ENCODE measurements at places on chromosomes 4 and X. TPM values are rescaled to one million over a fixed set of nuclear protein-coding genes. Genes with fewer than 3 reads are reported as not detected.
A peak's percentile ranks its signal among the peaks of the same experiment; 100 is the strongest.

DNA sequence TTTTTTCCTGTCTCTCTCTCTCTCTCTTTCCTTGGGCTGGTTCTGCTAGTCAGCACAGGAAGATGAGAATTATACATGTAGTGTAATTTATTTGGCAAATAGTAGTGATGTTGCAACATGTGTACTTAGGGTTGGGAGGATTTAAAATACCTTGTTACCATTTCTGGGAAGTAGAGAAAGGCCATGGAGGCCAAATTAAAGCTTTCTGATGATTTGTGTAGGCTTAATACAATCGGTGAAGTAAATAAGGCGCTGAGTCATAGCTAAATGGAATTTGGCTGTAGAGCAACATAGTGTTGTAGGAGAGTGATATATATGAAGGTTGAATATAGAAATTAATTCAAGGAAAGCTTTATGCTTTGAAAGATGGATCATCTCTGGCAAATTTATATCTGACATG, 295.3 kb downstream of the GRID2 start:
- no peak for DNase-seq

GRCh38 chrX:26050099-26050498, 88.0 kb upstream of the MAGEB18 start:
- no peak for DNase-seq

DNA sequence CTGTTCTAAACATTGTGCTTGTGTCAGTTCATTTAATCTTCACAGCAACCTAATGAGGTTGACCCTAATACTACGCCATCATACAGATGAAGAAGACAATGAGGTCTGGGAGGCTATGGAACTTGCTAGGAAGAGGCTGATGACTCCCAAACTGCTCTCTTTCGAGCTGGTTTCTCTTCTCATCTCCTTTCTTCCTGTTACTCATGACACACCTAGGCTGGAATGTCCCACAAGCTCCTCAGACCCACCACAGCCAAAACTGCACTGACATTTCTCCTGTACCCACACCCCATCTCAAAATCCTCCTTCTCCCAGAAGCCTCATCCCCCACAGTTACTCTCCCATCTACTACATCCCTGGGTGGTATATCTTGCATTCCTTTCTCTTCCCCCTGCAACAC, 27.4 kb upstream of the PJA1 start:
- DNase-seq = no peak

DNA sequence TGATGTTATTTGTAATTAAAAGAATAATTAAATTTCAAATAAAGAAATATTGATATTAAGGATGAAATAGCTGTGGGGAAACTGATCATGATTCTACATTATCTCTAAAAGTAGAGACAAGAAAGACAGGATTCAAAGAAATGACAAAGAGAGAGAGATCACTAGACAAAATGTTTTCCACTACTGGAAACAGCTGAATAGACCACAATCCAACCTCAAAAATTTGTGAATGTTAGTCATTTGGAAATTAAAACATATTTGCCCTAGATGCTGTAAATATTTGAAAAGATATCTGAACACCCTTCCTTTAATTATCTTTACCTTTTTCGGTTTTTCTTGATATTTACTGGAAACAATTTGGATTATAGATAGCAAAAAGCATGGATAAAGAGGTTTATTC, 414.9 kb downstream of the CENPC start:
- DNase-seq = no peak

GRCh38 chrX:8284131-8284530, 113.1 kb upstream of the VCX2 start:
- DNase-seq = no peak

- no peak for DNase-seq
Measured at GRCh38 chr4:143362349-143363046, 25.8 kb downstream of the GAB1 start.

- DNase-seq = peak; percentile 44
Measured at GRCh38 chrX:115642895-115643530, 82.0 kb downstream of the PLS3 start.

- DNase-seq = no peak
Measured at GRCh38 chrX:43949669-43950068, 23.5 kb downstream of the NDP start.

DNA sequence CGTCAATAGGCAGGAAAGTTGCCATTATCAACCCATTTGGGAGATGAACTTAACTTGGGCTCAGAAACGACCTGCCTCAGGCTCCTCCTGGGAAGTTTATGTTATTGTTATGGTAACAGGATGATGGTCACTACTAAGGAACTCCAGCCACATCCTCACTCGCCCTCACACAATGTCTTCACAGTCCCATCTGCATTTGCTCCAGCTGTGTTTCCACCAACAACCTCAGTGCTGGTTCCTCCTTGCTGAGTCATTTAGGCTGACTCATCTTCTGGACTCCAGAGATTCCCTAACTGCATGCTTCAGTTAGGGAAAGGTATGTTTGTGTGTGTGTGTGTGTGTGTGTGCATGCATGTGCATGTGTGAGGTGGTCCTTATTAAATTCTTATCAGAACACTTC, 293.4 kb upstream of the BOD1L1 start:
- DNase-seq = peak; percentile 78

DNA sequence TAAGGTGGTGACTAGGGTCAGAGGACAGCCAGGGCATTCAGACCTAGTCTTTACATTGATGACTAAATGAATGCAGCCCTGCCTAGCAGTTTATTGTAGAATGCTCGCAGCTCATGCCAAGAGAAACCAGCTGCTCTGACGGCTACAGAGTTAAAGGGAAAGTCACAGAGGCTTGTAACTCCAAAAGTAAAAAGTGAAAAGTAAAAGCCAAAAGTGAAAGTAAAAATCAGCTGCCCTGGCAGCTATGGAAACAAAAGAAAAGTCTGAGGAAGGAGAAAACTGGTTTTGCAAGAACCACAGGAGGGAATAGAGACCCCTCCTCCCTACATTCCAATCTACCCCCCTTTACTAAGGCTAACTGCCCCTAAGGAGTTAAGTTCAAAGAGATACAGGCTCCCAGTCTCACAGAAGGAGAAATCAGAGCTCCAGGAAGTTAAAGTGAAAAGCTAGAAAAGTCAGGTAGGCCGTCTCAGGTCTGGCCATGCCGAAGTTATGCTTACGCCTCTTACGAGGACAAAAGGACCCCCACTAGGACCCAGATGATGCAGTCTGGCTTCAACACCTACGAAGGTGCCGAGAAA, 6.0 kb downstream of the GAGE10 start:
- no peak for DNase-seq

DNA sequence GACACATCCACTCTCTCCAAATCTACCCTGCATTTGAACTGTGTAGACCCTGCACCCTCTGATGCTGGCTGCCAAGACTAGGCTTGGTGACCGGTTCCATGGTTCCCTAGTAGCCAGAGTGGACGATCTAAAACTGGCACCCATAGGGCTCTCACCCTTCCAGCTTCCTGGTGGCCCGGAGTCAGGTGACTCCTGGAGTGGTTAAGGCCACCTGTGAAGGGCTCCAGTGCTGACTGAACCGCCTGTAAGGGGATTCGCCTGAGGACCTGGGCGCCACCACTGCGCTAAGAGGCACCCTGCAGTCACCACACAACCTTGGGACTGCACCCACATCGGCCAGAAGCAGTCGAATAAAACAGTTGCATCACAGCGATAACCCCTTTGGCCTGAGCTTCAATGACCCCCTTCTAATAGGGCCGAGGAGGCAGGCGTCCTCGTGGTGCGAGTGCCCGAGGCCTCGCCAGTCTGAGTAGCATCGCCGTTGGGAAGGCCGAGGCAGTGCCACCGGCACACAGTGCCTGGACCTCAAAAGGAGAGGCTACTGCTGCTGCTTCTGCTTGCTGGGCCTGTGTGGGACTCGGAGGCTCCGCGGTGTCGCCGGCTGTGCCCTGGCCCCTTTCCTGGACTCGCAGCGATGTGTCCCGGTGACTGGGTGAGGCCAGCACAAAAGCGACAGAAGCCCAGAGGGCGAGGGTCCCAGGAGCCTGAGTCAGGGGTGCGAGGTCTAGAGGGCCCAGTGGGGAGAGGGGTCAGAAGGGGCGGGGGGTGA, 6.5 kb downstream of the HMX1 start:
- no peak for DNase-seq

- no peak for DNase-seq
Measured at GRCh38 chr4:184061582-184061981, 156.1 kb downstream of the ENPP6 start.

DNA sequence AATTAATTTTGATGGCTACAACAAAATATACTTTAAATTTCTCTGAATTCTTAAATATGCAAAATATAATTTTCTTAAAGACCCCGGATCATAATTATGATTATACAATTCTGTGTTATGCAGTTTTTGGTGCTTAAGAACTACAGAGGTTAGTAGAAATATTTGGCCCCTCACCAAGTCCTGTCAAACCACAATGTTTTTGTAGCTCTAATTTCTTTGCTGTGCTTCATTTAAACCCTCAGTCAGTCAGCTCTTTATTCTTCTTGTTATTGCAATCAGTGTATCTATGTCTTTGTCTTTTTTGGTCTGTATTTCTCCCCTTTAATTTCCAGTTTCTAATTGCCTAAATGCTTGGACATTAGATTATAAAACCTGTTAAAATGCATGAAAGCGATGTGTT, 186.1 kb downstream of the CAMK2D start:
- DNase-seq = no peak

DNA sequence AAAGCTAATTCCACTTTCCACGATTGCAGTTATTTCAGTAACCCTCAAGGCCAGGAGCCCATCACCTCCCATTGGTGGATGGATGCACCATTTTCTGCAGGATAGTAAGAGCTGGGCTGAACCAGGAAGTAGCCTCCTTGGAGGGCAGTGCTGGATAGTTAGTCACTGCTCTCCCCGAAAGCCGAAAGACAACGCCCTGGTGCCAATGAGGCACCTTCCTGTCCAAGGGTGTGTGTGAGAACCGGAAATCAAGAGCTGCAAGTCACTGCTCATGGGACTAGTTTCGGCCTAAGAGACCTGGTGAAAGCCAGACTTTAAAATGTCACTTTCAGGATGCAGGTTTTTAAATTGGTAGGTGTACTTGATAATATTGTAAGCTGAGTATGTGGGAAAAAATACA, 203.8 kb upstream of the HS3ST1 start:
- DNase-seq = peak; percentile 55

DNA sequence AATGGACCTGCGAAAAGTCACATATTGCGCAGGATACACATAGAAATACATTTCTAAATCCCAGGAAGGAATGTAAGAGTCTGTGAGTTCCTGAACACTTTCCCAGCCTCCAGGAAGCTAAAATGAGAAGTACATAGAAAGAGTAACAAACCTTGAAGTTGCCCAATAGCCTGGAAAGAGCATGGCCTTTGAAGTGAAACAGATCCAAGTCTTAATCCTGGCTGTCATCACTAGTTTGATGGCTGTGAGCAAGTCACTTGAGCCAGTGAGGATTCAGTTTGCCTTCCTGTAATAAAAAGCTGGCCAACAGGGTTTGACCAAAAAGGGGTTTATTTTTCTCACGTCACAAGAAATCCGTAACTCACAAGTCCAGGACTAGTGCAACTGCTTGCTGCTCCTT, 69.8 kb downstream of the ARHGEF38 start:
- DNase-seq = no peak

DNA sequence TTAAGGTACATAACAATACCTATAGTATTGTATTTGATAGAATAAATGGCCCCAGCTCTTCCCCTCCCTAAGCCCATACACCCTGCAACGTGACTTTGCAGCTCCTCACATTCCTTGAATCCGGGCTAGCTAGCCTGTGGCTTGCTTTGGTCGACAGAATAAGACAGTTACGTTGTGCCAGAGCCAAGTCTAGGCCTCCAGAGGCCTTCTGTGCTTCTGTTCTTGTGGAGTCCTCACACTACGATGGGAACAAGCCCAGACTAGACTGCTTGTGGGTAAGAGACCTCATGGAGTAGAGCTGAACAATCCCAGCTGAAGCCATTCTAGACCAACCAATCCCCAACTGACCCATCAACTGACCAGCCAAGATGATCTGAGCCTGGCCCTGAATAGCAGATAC, 102.4 kb upstream of the PLAC1 start:
- DNase-seq = no peak

GRCh38 chr4:71680706-71681105, 103.2 kb downstream of the GC start:
- DNase-seq = no peak

GRCh38 chr4:47837908-47838294, at the start of gene CORIN:
TSS of gene CORIN (minus strand) at chr4:47838067. CDS start at chr4:47837949, 118 bp downstream.
- DNase-seq = no peak

DNA sequence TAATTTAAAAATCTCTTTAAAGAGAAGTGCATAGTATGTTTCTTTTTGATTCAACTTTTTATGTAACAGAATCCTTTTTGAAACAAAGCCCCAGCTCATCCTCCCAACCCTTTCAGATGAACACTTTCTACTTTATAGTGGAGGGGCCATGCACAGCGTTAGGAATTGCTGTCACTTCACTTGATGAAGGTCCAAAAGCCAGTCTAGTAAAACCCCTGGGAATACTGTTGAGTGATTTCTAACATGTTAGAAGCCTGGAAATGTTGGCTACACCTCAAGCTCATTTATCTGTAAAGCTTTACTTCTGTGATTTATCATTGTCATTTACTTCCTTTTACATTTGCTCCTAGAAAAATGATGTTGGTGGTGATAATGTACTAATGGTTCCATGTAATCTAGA, 1608.9 kb upstream of the TENM3 start:
- DNase-seq = no peak

DNA sequence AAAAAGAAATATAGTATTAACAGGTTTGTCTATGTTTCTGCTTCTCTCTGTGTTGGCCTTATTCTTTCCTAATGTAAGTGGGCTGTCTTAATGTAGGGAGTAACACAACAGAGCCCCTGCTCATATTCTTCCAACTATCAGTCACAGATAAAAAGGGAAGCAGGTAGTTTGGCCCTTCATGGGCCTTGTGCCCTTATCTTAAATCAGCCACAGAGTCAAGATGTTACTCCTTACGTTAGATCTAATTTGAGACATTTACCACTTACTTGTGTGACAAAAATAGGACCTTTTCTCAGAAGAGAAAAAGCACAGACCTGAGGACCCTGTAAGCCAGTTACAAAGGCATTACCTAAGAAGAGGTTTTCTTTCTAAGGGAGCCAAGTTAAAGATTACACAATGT, 589.0 kb downstream of the GRXCR1 start:
- no peak for DNase-seq

DNA sequence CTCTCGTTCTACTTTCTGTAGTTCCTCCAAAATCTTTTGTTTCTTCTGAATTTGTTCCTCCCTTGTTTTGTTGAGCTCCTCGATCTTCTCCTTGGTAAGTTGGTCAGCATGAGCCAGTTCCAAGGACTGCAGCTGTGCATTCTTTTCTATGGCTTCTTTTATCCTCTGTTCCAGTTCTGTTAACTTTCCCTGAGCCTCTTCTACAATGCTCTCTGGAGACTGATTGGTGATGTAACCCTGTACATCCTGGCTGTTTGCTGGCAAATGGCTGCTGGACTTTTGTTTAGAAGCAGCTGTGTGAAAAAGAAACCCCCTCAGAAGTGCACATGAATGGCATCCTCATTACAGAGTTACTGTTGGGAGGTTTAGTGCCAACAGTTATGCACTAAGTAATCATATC, 70.5 kb upstream of the COX18 start:
- DNase-seq = no peak

GRCh38 chr4:147843162-147843561, 111.3 kb downstream of the ARHGAP10 start:
- DNase-seq = no peak

Gene APLN
- 0.13 TPM for total RNA-seq

Gene ADAMTS3
- total RNA-seq = 0.76 TPM

Gene GAB3
- 0.17 TPM for total RNA-seq

Gene NLRP2B
- not detected for total RNA-seq

Gene DACH2
- not detected for total RNA-seq

Gene AADAT
- total RNA-seq = 3.2 TPM

Gene MAGEC1
- 0.28 TPM for total RNA-seq

Gene RENBP
- total RNA-seq = 6.8 TPM
